NCI-H1436 (cell line): ENCODE measurements at places on chromosomes 7 and 10.
A peak's percentile ranks its signal among the peaks of the same experiment; 100 is the strongest.

GRCh38 chr10:79424221-79425073 is 21.0 kb downstream of the ZCCHC24 start:
- DNase-seq, result no peak

DNA sequence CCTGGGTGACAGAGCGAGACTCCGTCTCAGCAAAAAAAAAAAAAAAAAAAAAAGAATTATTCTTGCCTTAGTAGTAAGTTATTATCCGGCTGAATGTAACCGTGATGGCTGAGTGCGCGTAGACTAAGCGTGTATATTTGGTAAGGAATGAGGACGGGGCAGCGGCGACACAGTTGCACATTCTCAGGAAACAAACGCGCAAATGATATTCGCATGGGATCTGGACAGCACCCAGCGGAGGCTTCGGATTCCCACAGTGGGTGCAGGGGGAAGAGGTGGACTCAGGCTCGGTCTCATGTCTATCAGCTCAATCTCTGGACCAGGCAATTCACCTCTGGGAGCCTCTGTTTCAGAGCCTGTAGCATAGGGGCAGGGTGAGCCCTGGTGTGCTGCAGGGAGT is 29.1 kb downstream of the PAPOLB start:
- DNase-seq, result no peak

GRCh38 chr7:138431517-138431916 is 28.5 kb upstream of the TRIM24 start:
- no peak for DNase-seq

- DNase-seq, result no peak
Measured at GRCh38 chr10:61944410-61945147, 43.1 kb downstream of the ARID5B start.

DNA sequence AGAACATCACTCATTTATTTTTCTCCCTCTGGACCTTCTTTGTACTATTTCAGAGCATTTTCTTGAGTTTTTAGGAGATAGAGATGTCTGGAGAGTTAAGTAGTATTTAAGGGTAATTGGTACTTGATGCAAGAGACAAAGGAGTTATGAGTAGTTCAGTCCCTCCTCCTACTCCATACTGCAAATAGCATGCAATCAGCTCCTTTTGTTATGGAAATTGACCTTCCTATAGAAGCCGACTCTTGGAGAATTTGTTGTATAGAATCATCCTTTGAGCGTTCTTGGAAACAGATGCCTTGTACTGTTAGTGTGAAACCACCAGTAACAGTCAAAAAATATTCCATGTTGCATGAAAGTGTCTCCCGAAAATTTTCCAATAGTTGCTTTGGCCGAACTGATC is 428.2 kb upstream of the GALNT17 start:
- peak; percentile 41 for DNase-seq

GRCh38 chr7:90717296-90718060 is 121.4 kb downstream of the CDK14 start:
- no peak for DNase-seq

GRCh38 chr7:77337456-77337990 is 78.6 kb downstream of the GSAP start:
- DNase-seq, result no peak

DNA sequence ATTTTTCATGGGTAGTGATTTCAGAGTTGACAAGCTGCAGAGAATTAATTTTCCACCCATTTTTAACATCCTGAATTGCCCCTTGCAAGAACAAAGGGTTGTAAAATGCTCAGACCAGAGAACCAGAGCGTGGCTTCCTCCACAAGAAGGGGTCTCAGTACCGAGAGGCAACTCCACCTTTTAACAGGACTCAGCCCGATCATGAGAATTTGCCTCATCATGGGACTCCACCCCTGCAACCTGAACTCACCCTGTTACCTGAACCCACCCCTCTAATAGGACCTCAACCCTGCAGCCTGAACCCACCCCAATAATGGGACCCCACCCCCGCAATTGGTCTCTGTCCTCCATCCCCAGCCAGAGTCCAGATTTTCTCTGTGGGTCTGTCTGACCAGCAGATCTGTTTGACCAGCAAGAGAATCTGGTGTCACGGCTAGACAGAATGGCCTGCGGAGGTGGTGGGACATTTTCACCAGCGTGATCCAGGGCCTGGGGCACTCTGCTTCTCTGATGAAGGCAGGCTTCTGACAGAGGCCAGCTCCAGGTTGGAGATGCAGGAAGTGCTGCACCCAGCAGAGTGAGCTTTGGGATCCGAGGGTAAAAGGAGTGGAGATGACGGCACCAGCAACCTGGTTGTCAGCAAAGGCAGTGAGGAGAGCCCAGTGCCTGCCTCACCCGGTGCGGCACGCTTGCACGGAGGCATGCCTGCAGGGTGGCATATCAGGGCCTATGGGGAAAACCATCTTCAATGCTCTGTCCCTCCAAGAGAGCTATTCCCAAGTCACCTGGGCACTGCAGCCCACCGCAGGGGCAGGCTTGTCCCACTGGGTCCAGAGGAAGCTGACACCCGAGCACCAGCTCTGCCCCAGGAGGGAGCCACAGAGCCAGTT is 136.6 kb downstream of the TCERG1L start:
- no peak for DNase-seq
